HT-29 (cell line): ENCODE measurements at places on chromosomes 6 and 20. TPM values are rescaled to one million over a fixed set of nuclear protein-coding genes. Genes with fewer than 3 reads are reported as not detected.

- DNase-seq = no peak
Observed at GRCh38 chr20:17066902-17067301, 159.9 kb upstream of the PCSK2 start.

DNA sequence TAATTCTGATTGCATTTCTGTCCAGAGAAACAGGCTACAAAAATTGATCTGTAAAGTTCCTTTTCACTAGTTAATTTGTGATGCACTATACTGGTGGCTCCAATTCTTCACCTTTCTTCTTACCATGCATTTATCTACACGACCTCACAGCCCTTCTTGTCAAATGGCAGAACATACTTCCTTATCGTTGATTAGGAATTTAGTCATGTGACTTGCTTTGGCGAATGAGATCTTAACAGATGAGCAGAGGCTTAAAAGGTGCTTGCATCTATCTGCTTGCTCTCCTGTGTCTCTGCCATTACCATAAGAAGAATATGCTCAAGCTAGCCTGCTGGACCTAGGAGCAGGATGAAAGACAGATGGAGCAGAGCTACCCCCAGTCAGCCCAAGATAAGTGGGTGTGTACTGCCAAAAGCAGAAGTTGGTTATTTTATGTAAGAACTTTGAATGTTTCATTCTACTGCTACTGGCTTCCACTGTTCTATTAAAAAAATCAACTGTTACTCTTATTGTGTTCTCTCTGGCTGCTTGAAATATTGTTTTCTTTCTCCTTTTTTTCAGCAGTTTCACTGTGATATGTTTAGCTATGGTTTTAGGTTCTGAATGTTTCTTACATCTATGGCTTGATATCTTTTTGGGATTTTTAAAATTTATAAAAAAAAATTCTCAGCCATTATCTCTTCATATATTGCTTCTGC is 40.2 kb upstream of the RBM24 start:
- DNase-seq = no peak

DNA sequence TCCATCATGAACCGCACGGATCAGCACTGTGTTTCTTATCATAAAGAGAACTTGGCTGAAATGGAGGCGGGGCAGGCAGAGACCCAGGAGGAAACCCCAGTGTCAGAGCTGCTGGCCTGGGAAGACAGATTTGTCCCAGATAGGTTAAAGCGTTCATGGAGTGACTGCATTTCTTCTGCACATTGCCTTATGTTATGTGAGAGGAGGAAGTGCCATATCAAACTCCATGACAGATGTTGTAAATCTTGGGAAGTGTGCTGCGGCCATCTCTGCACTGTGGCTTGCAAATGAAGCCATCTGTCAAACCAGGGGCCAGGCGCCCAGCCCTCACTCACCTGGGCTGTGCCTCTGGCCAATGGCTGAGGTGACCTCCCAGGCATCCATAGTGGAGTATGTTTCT is 163.0 kb downstream of the SLC24A3 start:
- no peak for DNase-seq

DNA sequence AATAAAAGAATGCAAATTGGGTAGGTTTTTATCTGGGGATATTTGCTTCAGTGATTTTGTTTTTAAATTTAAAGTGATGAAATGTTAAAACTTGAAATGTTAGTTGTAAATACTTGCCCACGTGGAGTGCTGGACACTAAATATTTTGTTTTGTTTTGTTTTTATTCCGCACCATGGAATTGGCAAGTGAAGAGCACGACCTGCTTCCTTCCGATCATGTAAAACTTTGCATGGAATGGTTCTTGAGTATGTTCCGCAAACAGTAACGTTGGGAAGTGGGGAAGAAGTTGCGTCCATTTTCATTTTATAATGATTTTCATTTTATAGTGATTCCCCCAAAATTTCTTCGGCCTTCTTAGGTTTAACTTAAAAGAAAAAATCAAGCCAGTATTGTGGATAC is 765 bp downstream of the IRAK1BP1 start:
- no peak for DNase-seq

DNA sequence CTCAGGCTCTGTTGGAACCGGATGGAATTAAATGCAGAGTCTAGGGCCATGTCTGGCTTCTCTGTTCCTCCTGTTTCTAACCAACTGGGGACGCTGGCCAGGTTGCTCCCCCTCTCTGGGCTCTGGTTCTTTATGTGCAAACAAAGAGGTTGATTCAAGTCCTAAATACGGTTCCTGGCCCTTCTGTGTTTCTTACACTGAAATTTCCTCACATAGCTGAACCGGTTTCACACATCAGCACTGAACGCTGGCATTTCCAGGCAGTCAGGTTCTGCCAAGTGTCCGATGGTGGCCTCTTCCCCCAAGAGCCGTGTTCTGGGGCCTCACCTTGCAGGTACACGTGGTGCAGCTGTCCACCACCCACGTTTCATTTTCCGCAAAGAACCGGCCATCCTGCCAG is 13.5 kb downstream of the THBS2 start:
- DNase-seq = no peak

- DNase-seq = no peak
Observed at GRCh38 chr6:6602262-6602661, 13.7 kb downstream of the LY86 start.

- no peak for DNase-seq
Observed at GRCh38 chr6:72733045-72733444, 111.2 kb downstream of the KCNQ5 start.

GRCh38 chr20:30811885-30812671 is 445.4 kb upstream of the DEFB115 start:
- DNase-seq = no peak

DNA sequence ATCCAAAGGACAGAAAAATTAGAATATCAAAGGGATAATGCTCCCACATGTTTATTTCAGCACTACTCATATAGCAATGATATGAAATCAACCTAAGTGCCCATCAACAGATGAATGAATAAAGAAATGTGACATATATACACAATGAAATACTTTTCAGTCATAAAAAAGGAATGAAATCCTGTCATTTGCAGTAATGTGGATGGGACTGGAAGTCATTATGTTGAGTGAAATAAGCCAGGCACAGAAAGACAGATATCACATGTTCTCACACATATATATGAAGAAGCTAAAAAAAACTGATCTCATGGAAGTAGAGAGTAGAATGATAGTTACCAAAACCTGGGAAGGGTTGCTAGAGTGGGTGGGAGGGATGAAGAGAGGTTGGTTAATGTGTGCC is 135.7 kb downstream of the IBTK start:
- DNase-seq = no peak

Gene RAET1E
- total RNA-seq = 0.52 and 1.0 TPM in 2 replicates

Gene NKX2-2
- 0.16 TPM in 1 of 2 replicates, not detected in the other for total RNA-seq

Gene EIF6
- total RNA-seq = 508 and 511 TPM in 2 replicates

Gene MMP24
- 5.7 and 6.3 TPM in 2 replicates for total RNA-seq

Gene SSTR4
- not detected in 2 replicates for total RNA-seq
